ENCODE measurements at places on chromosomes 2 and 18.

- DNase-seq = no peak
Measured at GRCh38 chr18:42030586-42031182, 75.7 kb downstream of the PIK3C3 start.

DNA sequence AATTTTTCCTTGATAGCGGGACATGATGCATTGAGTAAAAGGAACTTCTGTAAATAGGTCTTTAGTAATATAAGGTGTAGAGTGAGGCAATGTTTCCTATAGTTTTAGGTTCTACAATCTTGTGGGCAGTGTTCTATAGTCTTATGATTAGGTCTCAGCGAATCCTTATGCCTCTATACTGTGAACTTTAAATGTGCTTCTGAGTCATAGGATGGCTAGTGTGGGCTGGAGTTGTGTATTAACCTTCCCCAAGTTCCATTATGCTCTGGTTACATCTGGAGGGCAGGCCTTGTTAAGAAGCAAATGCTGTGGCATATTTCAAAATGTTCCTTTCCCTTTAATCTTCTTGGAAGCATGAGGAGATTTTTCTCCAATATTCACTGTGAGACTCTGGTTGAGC, 73.5 kb downstream of the ROCK2 start:
- DNase-seq = no peak

DNA sequence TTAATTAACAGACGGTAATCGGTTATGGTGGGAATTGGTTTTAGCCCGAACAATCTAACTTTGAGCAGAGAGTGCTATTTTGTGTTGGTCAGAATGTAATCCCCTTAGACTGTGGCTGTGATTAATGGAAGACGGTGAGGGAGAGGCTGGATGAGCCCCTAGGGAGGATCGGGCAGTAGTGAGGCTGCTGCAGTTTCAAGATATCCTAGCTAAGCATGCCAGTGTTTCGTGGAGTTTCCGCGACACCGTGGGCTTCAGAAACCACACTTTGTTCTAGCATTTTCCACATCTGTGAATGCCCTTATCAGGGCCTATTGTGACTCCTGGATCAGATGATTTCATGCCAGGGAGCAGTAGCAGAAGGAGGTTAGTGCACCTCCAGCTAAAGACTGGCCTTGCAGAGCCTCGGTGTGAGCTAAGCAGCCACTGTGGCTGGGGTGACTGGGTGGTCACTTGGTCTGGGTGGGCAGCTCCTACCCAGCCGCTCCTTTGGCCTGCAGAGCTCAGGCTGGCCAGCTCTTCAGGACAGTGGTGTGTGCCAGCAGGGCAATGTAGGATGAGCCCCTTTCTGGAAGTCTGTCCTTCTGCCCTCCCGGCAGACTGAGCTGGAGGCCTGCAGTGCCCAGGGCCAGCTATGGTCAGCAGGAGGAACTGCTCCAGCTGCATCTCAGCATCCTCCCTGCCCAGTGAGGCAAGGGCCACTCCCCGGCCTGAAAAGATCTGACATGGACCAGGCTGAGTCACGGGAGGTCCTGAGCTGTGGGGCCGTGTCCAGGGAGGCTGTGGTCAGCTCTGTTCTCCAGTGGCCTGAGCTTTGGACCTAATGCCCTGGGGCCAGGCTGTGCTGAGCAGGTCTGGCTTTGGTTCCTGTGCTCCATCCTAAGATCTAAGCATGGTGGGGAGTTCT, 142.6 kb upstream of the GPC1 start:
- no peak for DNase-seq

DNA sequence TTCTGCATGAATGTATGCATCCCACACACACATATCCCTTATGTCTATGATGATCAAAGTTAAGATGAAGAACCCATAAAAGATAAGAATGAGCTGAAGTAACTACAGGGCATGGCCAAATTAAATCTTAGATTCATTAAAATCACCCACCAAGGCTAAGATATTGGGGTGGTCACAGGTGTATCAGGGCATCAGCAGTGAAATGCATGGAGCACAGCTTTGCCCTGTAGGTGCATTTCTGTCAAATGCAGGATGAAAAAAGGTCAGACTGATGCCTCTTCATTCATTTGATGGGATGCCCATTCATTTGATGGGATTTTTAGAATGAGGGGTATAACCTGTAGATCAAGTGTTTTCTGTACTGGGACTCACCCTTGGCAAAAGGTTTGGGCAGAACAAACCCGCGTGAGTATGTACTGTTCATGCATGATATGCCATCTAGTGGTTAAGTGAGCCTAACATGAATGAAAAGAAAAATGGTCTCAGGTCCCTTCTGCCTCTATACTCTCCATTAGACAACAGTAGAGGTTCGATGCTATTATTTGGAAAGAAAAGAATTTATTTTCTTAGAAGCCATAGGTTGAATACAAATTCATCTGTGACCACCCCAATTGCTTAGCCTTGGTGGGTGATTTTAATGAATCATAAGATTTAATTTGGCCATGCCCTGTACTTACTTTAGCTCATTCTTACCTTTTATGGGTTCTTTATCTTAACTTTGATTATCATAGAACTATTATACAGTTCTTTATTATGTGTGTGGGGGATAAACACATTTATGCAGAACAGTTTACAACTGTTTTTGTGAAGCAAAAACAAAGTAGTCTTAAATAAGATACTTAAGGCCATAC, 43.2 kb upstream of the NOSTRIN start:
- no peak for DNase-seq

Data from stimulated activated CD8-positive, alpha-beta memory T cell treated with anti-CD3 and anti-CD28 coated beads, Interleukin-7, amount 100 ng/mL, for 48 hours (primary cell).